ENCODE measurements at places on chromosomes 13 and 19. TPM values are rescaled to one million over a fixed set of nuclear protein-coding genes. Genes with fewer than 3 reads are reported as not detected.
A peak's percentile ranks its signal among the peaks of the same experiment; 100 is the strongest.

- no peak for DNase-seq
Measured at GRCh38 chr13:43963726-43964125, 84.0 kb downstream of the LACC1 start.

GRCh38 chr13:114106991-114107685 is 25.3 kb downstream of the RASA3 start:
- DNase-seq = peak; percentile 0

DNA sequence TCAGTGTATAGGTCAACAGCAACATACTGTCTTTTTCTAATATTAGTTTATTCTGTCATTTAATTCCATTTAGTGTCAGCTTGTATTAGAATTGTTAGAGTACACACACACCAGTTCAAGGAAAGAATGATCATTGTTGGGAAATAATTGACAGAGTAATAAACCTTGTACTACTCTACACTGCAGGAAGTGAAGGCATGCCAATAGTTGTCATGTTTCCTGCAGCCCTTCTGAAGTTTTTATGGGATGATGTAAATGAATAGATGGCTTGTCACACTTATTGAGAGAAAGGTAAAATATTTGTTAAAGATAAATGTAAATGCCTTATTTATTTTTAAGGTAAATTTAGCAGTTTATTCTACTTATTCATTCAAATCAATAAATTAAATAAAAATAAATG is 306.9 kb upstream of the KLHL1 start:
- DNase-seq = no peak

GRCh38 chr19:37991841-37992248 is 84.8 kb downstream of the SIPA1L3 start:
- no peak for DNase-seq

GRCh38 chr19:32709032-32709431 is 10.5 kb upstream of the TDRD12 start:
- DNase-seq = no peak

DNA sequence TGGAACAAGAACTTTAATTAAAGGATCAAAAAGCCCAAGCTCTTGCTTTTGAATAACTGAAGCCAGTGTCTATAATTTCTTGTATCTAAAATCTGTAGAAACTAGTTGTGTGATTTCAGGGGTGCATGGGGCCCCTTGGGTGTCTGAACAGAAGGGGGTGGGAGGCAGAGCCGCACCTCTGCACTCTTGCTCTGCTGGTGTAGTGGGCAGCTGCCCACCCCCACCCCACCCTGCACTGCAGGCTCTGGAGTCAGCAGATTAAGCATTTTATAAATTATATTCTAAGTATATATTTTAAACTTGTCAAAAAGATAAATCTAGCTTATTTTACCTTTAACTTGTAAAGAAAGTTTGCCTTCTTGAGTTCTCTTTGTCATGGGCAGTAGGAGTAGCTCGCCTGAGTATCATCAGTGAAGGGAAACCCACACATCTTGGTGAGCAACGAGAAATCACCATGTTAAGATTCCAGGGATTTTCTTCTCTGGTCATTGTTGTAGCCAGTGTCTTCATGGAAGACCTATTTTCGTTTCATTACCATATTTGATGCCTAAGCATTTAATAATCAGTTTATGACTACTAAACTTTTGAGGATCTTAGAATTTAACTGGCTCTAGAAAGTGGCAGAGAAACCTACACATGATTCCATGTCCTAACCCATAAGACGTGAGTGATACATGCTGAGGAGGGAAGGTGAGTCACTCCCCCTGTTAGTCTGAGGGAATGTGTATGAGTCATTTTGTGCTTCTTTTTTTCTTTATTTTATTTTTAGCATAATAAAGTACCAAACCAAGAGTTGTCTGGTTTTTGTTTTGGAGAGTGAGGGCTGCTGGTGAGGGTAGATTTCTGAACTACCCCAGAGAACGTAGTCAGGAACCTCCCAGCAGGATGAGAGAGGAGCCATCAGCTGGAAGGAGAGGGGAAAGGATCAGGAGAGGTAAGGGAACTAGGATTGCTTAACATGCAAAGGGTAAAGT is 7.7 kb downstream of the UBE2L5 start:
- DNase-seq = no peak

GRCh38 chr19:9061879-9062278 is 25.0 kb upstream of the OR1M1 start:
- DNase-seq = no peak

GRCh38 chr13:91405240-91405639 is 6.8 kb downstream of the GPC5 start:
- no peak for DNase-seq

- DNase-seq = peak; percentile 71
Measured at GRCh38 chr19:1400281-1401137, 833 bp downstream of the GAMT start.

GRCh38 chr13:80447747-80448146 is 106.8 kb upstream of the SPRY2 start:
- DNase-seq = no peak

DNA sequence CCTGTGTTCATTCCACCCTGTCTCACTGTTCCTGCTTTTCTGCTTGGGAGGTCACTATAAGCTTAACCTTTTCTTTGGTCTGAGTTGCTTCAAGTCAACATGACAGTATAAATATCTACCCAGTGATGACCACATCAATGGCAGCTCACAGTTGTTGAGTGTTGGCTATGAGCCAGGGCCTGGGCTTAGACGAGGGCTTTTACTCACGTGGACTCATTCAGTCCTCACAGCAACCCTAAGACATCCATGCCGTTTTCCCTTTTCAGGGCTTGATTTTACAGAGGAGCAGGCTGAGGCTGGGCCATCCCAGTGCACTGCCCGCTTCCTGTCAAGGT is 10.2 kb upstream of the CCDC97 start:
- DNase-seq = peak; percentile 56

GRCh38 chr13:59743195-59743594 is 420.5 kb downstream of the DIAPH3 start:
- DNase-seq = no peak

GRCh38 chr13:31073859-31074718 is 87.6 kb downstream of the HSPH1 start:
- no peak for DNase-seq

- DNase-seq = no peak
Measured at GRCh38 chr13:73937441-73937840, 196.8 kb downstream of the KLF12 start.

Gene PSG11
- polyA plus RNA-seq = not detected

Gene PCDH17
- polyA plus RNA-seq = 4.4 TPM

Gene NCAN
- 0.08 TPM for polyA plus RNA-seq

Gene JSRP1
- polyA plus RNA-seq = 1.1 TPM

Gene ALOX5AP
- polyA plus RNA-seq = 42.8 TPM

Gene LILRB3
- 2.8 TPM for polyA plus RNA-seq
